ENCODE measurements at places on chromosomes 3 and 15.
A peak's percentile ranks its signal among the peaks of the same experiment; 100 is the strongest.

DNA sequence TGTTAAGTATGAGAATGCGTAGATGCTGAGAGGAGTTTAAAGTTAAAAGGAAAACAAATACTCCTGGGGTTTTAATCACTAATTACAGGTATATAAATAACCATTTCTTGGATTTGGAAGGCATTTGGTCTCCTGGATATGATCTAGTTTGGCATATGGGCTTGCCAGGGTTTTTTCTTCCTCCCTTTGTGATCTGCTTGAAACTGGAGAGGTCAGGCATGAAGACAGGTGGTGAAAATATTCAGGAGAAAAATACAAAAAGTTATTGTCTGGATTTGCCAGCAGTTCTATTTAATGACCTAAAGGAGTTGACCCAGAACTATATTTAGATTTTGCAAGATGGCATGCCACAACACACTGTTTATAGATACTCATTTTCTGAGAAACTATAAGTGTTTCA, 136.3 kb downstream of the DIPK2A start:
- DNase-seq = no peak

- DNase-seq = no peak
Measured at GRCh38 chr3:192819001-192819569, 91.7 kb upstream of the FGF12 start.

- DNase-seq = no peak
Measured at GRCh38 chr15:44319385-44319784, 30.9 kb downstream of the GOLM2 start.

DNA sequence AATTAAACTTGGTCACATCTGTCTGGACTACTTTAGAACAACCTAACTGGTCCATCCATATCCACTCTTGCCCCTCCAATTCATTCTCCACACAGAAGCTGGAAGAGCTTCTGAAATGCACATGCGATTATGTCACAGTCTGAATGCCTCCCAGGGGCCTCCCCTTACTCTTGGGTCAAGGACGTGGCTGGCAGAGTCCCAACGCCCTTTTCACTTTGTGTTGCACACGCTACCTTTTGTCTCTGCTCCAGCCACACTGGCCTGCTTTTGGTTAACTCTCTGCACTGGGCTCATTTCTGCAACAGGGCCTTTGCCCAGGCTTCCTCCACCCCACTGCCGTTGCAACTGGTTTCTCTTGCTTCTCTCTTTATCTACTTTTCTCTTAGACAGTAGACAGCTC, 245.2 kb downstream of the IL20RB start:
- DNase-seq = no peak

- DNase-seq = no peak
Measured at GRCh38 chr3:32283304-32283703, 44.8 kb downstream of the CMTM8 start.

GRCh38 chr3:101288294-101288693, 32.1 kb downstream of the IMPG2 start:
- no peak for DNase-seq

DNA sequence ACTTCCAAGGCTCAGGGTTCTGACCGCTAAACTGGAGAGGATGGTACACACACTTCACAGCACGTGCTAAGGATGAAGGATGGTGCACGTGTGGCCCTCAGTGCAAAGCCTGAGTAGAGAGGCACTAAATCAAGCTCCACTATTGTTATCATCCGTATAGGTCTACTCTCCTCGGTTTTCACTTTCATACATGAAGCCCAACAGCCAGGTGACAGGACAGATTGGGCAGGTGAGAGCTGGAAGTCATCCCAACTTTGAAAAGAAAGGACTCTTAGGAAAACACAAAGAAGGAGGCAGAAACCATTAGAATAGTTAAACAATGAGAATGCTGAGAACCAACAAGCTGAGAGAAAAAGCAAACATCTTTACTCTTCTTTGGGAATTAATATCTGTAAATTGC, 21.1 kb downstream of the MAGI1 start:
- no peak for DNase-seq

DNA sequence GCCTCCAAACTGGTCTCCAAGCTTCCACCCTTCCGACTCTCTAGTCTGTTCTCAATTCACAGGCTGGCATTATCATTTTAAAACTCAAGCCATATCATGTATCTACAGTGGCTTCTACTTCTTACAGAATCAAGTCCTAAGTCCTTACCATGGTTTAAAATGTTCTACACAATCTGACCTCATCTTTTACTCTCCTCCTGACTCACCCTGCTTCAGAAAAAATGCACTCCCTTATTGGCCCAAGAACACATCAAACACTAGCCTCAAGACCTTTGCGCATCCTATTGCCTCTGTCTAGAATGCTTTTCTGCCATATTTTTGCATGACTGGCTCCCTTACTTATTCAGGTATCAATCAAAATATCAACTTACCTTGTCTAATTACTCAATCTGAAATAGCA, 11.0 kb downstream of the MRPL3 start:
- DNase-seq = no peak

- DNase-seq = no peak
Measured at GRCh38 chr3:173531602-173532001, 134.1 kb downstream of the NLGN1 start.

- DNase-seq = no peak
Measured at GRCh38 chr3:4814305-4814903, 164.8 kb upstream of the BHLHE40 start.

- no peak for DNase-seq
Measured at GRCh38 chr15:89128320-89129122, 40.3 kb downstream of the ABHD2 start.

- no peak for DNase-seq
Measured at GRCh38 chr3:171525437-171525836, 65.2 kb upstream of the TNIK start.

DNA sequence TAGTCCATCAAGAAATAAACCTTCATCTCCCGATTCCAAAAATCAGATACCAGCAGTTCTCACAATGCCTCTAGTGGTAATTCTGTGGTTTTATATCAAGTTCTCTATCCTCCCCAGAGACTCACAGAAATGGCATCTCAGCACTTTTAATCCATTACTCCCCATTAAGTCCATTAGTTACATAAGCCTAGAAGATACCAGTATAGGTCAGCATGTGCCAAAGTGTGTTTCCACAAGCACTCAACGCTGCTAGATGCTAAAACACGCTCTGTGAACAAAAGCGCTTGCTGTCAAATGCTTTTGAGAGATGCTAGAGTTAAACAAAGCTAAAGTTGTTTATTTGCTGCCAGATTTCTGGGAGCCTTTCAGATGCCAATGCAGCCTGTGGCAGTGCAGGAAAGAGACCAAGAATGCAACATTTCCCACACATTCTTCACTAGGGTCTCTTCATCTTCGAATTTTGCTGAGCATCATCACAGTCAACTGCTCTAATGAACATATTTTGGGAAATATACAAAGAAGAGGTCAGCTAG, 918.8 kb upstream of the CFAP20DC start:
- DNase-seq = no peak

DNA sequence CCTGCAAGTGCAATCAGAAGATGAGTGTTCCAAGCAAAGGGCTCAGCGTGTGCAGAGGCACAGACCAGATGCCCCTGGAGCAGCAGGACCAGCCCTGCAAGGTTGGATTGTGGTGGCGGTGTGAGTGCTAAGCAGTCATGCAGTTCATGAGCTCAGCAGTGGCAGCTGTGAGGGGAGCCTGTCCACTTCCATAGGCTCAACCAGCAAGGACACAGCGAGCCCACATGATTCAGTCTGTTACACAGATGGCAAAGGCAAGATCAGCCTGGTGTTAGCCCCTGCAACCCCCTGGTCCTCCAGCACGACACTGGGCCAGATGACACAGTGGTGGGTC, 95.9 kb upstream of the PRR23E start:
- DNase-seq = no peak

DNA sequence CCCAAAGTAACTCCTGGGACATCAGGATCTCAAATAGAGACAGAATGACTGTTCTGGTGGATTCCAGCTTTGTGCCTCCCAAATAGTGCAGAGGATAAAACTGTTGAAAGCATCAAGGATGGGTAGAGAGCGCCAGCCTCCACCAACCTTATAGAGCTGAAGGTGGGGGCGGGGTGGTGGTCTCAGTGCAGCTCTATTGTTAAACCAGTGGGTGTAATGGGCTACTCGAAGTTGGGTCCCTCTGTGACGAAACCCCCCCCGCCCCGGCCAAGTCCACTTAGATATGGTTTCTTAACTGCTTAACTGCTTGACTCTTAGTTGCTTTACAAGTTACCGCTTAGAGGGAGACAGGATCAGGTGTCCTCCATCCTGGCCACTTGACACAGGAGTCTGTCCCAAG, 22.7 kb downstream of the DHX30 start:
- no peak for DNase-seq

GRCh38 chr3:76501315-76501714, 538.6 kb upstream of the ROBO2 start:
- DNase-seq = no peak

DNA sequence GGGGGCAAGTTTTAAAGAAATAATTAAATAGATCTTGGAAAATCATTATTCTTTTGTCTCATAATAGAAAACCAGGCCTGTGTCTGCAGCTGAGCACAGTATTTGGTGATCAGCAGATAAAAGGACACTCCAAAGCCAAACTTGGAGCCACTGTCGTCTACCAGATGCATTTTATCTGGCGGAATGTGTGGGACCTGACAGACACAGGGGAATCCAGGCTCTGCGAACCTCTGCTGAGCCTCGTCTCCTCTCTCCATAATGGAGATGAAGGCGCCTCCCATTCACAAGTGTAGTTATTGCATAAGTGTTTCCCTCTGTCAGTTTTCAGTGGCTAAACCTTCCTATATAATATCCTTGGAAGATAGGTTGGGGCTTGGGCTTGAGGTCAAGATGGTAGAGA, 42.1 kb downstream of the EEFSEC start:
- no peak for DNase-seq

DNA sequence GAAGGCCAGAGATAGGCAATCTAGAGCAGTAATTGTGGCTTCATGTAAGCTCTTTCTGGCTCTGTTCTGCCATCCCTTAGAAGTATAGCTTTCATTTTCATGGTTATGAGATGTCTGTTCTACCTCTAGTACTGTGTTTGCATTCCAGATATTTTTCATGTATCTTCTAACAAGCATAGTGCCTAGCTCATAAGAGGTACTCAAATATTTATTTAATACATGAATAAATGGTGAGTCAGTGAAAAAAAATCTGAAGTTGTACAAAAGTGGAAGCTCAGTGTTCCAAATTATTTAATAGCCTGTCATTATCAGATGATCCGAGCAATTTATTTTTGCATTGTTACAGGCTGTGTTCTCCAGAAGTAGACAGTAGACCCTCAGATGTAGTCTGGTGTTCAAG, 64.3 kb downstream of the OXSM start:
- no peak for DNase-seq

- DNase-seq = no peak
Measured at GRCh38 chr15:57421551-57421950, 45.2 kb downstream of the CGNL1 start.

GRCh38 chr15:57866149-57866736, 159.7 kb downstream of the POLR2M start:
- peak; percentile 9 for DNase-seq

- no peak for DNase-seq
Measured at GRCh38 chr3:60333710-60334109, 917.5 kb downstream of the FHIT start.

DNA sequence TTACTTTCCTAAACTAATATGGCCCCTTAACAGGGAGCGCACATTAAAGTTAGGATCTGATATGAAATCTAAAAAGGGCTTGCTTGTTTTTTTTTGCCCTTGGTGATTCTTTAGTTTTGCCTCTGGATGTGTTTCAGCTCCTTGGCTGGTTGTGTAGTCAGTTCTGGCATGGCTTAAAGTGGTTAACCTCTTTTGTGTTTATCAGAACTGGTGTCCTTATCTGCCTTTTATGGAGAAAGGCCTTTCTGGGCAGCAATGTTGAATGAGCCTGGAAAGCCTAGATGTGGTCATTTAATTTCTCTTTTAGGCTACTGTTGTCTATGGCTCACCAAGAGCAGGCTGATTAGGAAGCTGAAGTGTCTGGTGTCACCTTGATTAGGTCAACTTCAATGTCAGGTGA, 254.5 kb upstream of the ROPN1 start:
- DNase-seq = no peak

- no peak for DNase-seq
Measured at GRCh38 chr15:40332113-40332781, 8.5 kb downstream of the CCDC9B start.

DNA sequence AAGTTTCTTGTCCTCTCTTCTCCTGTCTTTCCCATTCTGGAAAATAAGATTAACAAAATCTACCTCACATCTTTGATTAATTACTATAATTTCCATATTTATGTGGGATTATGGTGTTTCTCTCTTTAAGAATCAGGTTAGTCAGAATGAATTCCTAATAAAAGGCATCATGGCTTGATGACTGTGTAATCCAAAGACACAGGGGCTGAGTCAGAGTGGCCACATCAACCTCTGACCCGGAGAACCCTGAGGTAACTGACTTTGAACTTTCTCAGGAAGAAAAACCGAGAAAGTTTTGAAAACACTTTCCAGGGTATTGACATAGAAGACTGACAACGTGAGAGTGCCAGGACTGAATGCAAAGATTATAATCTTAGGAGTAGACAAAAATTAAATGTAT, 170.3 kb upstream of the MCTP2 start:
- no peak for DNase-seq

DNA sequence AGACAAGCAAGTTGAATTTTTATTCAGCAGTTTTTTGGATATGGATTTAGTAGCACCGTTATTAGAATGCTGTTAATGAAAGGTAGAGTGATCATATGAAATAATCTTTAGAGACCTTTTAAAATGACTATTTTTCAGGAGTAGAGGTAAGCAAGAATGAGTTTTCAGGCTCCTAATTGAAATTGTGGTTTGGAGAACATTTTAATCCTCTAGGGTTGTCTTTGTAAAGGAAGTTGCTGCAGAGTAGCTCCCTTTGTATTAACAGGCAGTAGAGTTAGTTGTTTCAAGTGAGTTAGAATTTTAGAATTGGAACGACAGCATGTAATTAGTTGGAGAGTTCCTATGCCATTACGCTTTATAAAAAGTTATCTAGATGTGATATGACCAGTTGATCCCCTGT, 27.2 kb upstream of the EDEM1 start:
- DNase-seq = no peak

DNA sequence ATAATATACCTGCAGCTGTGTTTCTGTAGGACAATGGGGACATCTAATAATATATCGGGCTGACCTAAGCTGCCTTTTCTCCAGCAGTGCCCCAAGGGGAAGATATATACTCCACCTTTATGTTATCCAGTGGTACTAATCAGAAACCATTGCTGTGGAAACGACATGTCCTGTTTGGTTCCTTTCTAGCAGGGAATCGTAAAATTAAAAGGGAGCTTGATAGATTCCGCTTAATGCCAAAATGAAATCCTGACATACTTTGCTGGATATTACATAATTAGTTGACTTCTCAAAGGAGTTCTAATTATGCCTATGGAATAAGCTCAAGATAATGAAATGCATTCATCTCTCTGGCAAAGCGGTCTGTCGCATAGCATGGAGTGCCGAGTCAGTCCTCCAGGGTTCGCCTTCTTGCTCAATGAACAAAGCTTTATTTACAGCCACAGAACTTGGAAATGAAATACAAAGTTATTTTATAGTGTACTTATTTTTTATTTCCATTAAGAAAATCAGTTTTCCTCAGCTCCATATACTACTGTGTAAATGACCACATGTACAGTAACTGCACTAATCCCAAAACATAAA, 262.8 kb downstream of the LRTM1 start:
- DNase-seq = no peak

- DNase-seq = no peak
Measured at GRCh38 chr15:91523596-91523995, 329.9 kb upstream of the SLCO3A1 start.

Measured in NCI-H1048 (cell line).